Endodermal cell (in vitro differentiated cells): ENCODE measurements at places on chromosomes 3 and 15. TPM values are rescaled to one million over a fixed set of nuclear protein-coding genes. Genes with fewer than 3 reads are reported as not detected.

GRCh38 chr3:52227117-52227516 is 1.7 kb upstream of the TLR9 start:
- no peak overlapping the region for H3K27ac ChIP-seq
- DNase-seq, result no peak
- H3K4me1 ChIP-seq, result no peaks in the 10 kb centered on the region
- no peak overlapping the region for H3K4me3 ChIP-seq

- H3K4me1 ChIP-seq, result no peaks in the 10 kb centered on the region
- H3K36me3 ChIP-seq, result no peaks in the 10 kb centered on the region
- H3K27me3 ChIP-seq, result no peaks in the 10 kb centered on the region
- DNase-seq, result no peak
- H3K27ac ChIP-seq, result no peak overlapping the region
Measured at GRCh38 chr3:95123104-95123503, 1060.2 kb downstream of the NSUN3 start.

DNA sequence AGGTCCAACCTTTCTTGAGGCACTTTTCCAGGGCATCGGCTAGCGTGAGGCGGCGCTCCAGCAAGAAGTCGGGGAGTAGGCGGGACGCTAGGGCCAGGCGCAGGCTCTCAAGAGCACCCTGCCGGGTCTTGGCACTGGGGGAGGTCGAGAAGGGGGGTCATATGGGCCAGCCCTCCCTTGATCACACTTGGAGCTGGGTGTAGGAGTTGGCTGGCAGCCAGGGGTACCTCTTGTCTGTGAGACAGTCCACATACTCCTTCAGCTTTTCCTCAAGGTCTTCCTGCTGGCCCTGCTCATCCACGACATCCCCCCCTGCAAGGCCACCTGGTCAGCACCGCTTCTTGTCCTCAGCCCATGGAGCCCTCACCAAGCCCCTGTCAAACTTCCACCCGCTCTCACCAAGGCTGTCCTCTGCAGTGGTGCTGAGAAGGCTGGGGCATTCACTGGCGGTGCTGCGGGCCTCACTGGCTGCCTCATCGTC is 2.0 kb downstream of the IFRD2 start:
- no peak overlapping the region for H3K4me3 ChIP-seq
- H3K4me1 ChIP-seq, result no peaks in the 10 kb centered on the region
- H3K27ac ChIP-seq, result no peak overlapping the region
- H3K27me3 ChIP-seq, result no peaks in the 10 kb centered on the region
- DNase-seq, result peak; percentile 31
- peaks cover 29% of the 10 kb centered on the region for H3K36me3 ChIP-seq

Gene SOX14
- 0.33 TPM in 1 of 3 replicates, not detected in the others for total RNA-seq

- no peak overlapping the region for H3K27ac ChIP-seq
- no peaks in the 10 kb centered on the region for H3K36me3 ChIP-seq
- no peaks in the 10 kb centered on the region for H3K27me3 ChIP-seq
- H3K4me1 ChIP-seq, result peaks cover 13% of the 10 kb centered on the region
- DNase-seq, result no peak
Measured at GRCh38 chr3:157091083-157091833, 68.7 kb downstream of the CCNL1 start.

Gene FGD5
- 15.3 and 17.0 TPM in 2 replicates for total RNA-seq

GRCh38 chr15:60787837-60788691 is 309.1 kb upstream of the ICE2 start:
- no peak overlapping the region for H3K27ac ChIP-seq
- no peak overlapping the region for H3K4me3 ChIP-seq
- H3K36me3 ChIP-seq, result no peaks in the 10 kb centered on the region
- no peaks in the 10 kb centered on the region for H3K27me3 ChIP-seq

GRCh38 chr15:101048176-101048575 is 129.0 kb downstream of the LRRK1 start:
- H3K27me3 ChIP-seq, result peaks cover 8% of the 10 kb centered on the region
- H3K27ac ChIP-seq, result no peak overlapping the region
- no peak for DNase-seq
- H3K36me3 ChIP-seq, result no peaks in the 10 kb centered on the region

Gene ESYT3
- 8.4 to 10.2 TPM (median 9.9 TPM) in 3 replicates for total RNA-seq

- no peak for DNase-seq
- no peak overlapping the region for H3K27ac ChIP-seq
- H3K27me3 ChIP-seq, result no peaks in the 10 kb centered on the region
- H3K4me3 ChIP-seq, result no peak overlapping the region
- H3K36me3 ChIP-seq, result no peaks in the 10 kb centered on the region
Measured at GRCh38 chr15:34650177-34650576, 66.7 kb upstream of the GOLGA8B start.

Gene IGDCC3
- 13.4 and 13.5 TPM in 2 replicates for total RNA-seq

DNA sequence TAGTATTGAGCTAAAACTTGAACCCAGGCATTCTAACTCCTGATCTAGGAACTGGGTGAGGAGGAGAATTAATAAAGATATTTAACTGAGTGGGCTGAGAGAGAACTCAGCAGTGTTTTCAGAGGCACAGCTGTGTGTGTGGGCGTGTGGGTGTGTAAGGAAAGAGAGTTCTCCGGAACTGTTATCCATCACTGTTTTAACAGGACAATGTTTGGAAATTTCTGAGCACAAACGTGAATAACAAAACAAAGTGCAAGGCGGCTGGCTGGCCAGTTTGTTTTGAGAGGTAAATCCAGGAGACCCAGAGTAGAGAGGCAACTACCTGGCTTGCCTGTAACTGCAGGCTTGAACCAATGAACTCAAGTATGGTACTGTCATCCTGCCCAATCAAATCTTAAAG is 5.0 kb upstream of the PTPN9 start:
- H3K27me3 ChIP-seq, result no peaks in the 10 kb centered on the region
- no peak overlapping the region for H3K4me3 ChIP-seq
- no peaks in the 10 kb centered on the region for H3K36me3 ChIP-seq

- DNase-seq, result peak; percentile 19
- no peaks in the 10 kb centered on the region for H3K36me3 ChIP-seq
- H3K27me3 ChIP-seq, result peaks cover 93% of the 10 kb centered on the region
- H3K4me3 ChIP-seq, result no peak overlapping the region
Measured at GRCh38 chr3:14231145-14231990, 52.8 kb downstream of the LSM3 start.

GRCh38 chr15:100109486-100110035 is 232.2 kb downstream of the ADAMTS17 start:
- H3K36me3 ChIP-seq, result no peaks in the 10 kb centered on the region
- H3K4me1 ChIP-seq, result peaks cover 5% of the 10 kb centered on the region

DNA sequence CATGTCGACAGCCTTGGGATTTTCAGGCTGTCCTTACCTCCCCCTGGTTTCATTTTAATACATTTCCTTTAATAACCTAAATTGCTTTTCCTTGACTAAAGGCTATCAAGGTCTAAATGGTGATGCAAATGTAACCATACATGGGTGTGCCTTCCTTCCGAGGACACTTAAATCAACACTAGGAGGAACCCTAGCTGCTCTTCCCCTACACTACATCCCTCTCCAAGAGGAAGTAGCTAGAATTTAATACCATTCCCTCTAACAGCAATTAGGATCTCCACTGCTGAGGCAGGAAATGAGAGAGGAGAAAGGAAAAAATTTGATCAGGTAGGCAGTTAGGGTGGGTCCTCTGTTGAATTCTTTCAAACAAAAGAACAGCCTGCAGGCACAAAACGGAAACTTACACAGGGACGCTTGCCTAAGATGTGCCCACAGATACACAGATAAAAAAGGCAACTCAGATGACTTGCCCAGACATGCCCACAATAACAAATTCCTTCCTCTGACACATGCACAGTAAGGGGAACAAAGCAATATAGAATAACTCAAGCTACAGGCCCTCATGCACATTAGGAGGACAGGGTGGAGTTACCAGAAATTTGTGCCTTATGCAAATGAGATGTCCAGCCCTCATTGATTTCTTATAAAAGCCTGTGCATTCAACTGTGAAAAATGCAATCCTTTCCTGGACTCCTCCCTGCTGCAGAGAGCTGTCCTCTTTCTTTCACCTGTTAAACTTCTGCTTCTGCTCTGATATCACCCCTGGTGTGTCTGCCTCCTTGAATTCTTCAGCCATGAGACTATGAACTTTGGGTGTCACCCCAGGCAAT is 1024.4 kb upstream of the CADM2 start:
- no peak for DNase-seq
- H3K27me3 ChIP-seq, result no peaks in the 10 kb centered on the region
- H3K27ac ChIP-seq, result peak overlapping the region; percentile 50

GRCh38 chr15:93131485-93132095 is 42.6 kb upstream of the RGMA start:
- H3K4me1 ChIP-seq, result peaks cover 7% of the 10 kb centered on the region
- H3K27ac ChIP-seq, result no peak overlapping the region
- no peaks in the 10 kb centered on the region for H3K36me3 ChIP-seq
- no peak overlapping the region for H3K4me3 ChIP-seq
- H3K27me3 ChIP-seq, result no peaks in the 10 kb centered on the region

- no peak for DNase-seq
- H3K27me3 ChIP-seq, result no peaks in the 10 kb centered on the region
- no peak overlapping the region for H3K4me3 ChIP-seq
Measured at GRCh38 chr15:91917686-91918360, 64.3 kb downstream of the SLCO3A1 start.

Gene RGMA
- 57.0 and 67.1 TPM in 2 replicates for total RNA-seq
